ENCODE measurements at places on chromosomes 6 and 20.
A peak's percentile ranks its signal among the peaks of the same experiment; 100 is the strongest.

DNA sequence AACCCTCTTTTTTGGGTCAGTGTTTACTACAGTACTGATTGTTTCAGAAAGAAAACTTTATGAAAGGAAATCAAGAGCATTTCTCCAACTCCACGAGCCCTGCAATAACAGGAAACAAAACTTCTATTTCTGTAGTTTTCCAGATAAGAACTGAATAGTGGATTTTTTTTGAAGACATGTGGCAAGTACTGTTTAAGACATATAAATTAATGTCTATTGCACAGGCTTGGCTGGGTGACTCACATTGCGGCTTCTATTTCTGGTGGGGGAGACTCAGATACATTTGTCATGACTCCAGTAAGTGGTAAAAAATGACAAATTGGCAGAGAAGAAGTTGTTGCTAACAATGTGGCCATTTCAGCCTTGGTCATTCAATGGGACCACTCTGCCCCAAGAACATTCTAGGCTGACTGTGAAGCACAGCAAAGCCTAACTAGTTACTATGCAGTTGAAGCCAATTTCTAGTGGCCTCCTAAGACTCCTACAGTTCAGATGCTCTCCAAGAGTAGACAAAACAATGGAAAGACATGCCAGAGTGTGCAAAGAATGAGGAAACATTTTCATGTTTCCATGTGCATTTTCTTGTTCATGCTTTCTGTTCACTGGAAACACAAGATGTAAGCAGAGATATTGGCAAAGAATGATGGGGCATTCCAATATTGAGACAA, 200.9 kb downstream of the EDN1 start:
- peak; percentile 96 for DNase-seq

DNA sequence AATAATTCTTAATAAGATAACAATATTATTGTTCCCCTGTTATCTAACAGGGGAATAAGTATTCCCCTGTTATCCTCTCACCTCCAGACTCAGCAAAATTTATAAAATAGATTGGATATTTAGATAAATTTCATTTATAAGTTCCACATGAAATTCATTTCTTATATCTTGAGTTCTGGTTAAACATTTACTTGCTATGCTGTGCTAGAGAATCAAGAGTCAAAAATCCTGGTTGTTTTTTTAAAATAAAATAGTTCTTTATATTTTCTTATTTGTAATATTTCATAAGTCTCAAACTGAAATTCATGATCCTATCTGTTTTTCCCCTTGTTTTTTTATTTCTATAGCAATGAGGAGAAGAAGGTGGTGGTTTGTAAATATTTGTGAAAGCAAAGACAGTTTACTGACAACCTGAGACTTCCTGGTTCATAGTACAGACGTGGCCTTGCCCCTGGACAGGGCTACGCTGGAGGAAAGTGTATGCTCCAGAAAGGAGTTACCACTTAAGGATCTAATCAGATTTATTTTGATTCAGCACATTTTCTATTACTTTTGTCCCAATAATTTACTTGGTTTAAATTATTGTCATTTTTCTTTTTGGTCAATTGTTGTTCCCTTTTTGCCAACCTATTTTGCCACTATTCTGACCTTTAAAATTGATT, 37.8 kb upstream of the MARCKS start:
- no peak for DNase-seq

DNA sequence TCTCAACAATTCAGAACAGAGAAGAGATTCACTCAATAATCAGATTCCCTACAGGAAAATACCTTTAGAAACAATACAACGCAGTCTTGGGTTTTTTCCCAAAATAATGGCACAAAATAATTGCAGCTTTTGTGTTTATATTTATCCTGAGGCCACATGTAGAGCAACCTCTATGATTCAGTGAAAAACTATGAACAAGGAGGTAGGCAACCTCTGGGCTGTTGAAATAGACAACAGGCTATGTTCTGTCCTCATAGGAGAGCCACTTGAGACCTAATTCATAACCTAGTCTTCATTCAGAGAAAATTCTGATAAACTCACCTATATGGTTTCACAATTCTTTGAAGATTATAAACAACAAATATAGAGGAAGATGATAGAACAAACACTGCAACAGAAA, 118.3 kb downstream of the KHDC1L start:
- peak; percentile 43 for DNase-seq

GRCh38 chr6:46466570-46466969, 24.7 kb downstream of the RCAN2 start:
- no peak for DNase-seq

GRCh38 chr20:5980720-5981538, 30.5 kb downstream of the MCM8 start:
- DNase-seq: no peak

- no peak for DNase-seq
Observed at GRCh38 chr20:19083136-19083621, 129.3 kb upstream of the SLC24A3 start.

DNA sequence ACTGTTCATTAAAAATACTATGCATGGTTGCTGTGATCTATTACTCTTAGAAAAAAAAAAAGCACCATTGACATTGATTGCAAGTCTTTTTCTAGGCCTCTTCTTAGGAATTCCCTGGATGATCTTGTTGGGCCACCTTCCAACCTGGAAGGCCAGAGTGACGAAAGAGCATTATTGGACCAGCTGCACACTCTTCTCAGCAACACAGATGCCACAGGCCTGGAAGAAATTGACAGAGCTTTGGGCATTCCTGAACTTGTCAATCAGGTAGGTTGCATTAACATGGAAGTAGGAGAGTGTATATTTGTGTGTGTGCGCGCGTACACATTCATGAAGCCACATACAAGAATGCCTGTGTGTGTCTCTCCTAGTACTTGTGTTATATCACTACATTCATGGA, 140.4 kb downstream of the NCOA3 start:
- no peak for DNase-seq

GRCh38 chr6:41581381-41581991, 35.3 kb downstream of the FOXP4 start:
- peak; percentile 95 for DNase-seq

GRCh38 chr6:112310439-112311125, 36.5 kb upstream of the RFPL4B start:
- DNase-seq: no peak

- DNase-seq: no peak
Observed at GRCh38 chr6:167796192-167796981, 30.3 kb upstream of the AFDN start.

DNA sequence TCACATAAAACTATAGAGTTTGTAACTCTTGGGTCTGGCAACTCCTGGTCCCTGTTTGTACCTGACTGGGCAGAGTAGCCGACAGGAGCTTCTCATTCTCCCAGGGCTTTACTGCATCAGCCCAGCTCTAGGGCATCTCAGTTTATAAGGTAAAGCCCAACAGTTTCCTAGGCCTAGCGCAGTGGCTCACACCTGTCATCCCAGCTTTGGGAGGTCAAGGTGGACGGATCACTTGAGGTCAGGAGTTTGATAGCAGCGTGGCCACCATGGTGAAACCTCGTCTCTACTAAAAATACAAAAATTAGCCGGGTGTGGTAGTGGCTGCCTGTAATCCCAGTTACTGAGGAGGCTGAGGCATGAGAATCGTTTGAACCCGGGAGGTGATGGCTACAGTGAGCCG, 47.8 kb downstream of the ATP9A start:
- DNase-seq: no peak

DNA sequence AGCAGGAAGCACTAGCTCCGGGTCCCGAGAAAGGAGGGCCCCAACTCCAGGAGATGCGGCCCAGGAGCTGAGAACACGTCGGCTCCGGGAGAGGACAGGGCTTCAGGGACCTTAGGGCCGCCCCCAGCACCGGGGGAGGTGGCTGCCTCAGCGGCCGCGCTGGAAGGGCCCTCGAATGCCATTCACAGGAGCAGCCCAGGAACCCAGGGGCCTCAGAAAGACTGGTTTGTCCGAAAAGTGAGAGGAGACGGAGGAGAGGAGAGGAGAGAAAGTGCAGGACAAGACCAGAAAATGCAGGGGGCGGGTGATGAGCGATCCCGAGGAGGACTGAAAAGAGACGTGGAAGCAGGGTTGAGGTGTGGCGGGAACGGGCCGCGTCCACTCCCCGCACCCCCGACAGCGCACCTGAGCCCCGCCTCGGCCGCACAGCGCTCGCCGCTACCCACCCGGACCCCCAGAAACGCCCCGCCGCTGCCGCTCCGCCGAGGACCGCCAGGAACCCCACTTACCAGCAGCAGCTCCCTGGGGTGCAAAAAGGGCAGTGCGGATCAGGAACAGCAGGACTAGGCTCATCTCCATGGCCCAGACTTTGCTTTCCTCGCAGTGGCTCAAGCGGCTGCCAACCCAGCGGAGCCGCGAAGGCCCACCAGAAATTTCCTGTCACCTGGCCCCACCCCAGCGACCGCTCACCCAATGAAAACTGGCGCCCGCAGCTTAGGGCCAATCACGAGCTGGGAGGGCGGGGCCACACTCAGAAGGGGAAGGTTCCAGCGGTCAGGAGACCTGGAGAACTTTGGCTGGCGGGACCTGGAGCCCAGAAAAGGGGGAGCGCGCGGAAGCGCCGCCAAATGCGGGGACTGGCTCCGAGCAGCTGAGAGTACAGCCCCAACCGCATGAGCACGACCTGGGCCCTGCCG, 25.4 kb downstream of the HLA-F start:
- DNase-seq: peak; percentile 75

- peak; percentile 82 for DNase-seq
Observed at GRCh38 chr6:43334466-43335095, 26.0 kb upstream of the CRIP3 start.

DNA sequence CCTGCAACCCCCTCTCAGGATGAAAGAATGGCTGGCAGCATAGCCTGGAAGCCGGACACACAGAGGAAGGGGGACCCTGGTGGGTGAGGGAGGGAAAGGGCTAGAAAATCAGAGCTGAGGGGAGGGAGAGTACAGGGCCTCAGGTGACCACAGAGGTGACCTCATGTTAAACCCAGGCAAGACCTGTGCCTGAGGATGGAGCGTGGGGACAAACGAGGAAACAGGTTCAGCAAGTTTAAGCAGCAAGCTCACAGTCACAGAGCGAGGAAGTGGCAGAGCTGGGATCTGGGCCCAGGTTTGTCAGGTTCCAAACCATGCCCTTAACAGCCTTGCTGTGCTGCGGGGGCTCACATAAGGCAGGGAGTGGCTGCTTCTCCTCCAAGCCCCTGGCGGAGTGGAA, 4.0 kb upstream of the BPI start:
- no peak for DNase-seq

- peak; percentile 96 for DNase-seq
Observed at GRCh38 chr6:131755597-131755996, 44.8 kb upstream of the CTAGE9 start.

- DNase-seq: no peak
Observed at GRCh38 chr6:158834675-158835385, 15.7 kb upstream of the EZR start.

DNA sequence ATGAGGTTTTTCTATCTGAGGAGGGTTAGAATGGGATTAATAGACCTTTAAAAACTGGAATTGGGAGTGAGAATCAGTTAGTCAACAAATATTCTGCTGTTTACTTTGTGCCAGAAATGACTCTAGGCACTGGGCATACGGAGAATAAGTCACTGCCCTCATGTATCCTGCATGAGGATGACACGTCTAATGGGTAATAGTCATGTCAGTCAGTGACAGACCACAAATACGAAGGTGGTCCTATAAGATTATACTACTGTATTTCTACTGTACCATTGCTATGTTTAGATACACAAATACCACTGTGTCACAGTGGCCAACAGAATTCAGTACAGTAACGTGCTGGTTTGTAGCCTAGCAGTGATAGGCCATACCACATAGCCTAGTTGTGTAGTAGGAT, 30.7 kb downstream of the ZFAND3 start:
- peak; percentile 18 for DNase-seq

- DNase-seq: no peak
Observed at GRCh38 chr20:60352596-60352995, 394.4 kb downstream of the CDH26 start.

GRCh38 chr20:59600472-59600871, 3.9 kb upstream of the PHACTR3 start:
- DNase-seq: no peak

DNA sequence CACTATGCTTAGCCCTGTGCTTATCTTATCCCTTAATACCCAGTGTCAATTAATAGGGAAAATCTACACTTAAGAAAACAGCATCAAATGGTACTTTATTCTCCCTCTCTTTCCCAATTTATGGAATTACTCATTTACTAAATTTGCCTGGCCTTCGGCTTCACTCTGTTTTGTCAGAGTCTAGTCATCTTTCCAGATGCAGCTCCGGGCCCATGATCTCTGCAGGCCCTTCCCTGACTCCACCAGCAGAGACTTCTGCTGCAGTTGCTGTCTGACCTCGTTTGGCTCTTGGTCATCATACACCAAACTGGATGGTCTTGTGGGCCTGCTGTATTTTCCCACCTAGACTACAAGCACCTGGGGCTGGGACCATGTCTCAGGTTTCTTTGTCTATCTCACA, 27.4 kb downstream of the MRS2 start:
- peak; percentile 53 for DNase-seq

- no peak for DNase-seq
Observed at GRCh38 chr6:15698471-15698870, 35.6 kb upstream of the DTNBP1 start.

DNA sequence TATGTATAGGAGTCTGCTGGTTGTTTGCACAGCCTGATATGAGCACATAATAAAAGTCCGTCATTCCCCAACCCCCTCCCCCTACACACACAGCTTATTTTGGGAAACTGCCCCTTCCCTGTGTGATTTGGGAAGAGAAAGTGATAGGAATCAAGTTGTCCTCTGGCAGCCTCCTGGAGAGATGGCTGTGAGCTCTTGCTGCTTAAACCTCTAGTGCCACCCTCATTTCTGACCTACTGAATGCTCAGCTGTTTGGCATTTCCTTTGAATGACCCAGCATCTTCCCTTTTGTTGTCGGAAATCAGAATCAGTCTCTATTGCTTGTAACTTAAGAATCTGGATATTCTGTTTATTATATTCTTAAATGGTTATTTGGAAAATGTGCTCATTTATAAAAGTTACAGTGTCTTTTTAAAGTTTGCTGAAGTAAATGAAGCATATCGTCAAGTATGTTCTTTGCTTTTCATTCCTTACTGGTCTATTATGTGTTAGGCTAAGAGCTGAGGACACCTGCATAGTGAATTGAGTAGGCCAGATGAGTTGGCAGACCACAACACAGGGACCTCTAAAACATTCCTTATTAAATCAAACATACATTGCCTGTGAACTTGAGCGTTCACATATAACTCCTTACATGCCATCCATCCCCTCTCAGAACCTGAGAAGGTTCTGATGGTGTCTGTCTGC, 5.5 kb downstream of the RWDD2A start:
- peak; percentile 86 for DNase-seq

DNA sequence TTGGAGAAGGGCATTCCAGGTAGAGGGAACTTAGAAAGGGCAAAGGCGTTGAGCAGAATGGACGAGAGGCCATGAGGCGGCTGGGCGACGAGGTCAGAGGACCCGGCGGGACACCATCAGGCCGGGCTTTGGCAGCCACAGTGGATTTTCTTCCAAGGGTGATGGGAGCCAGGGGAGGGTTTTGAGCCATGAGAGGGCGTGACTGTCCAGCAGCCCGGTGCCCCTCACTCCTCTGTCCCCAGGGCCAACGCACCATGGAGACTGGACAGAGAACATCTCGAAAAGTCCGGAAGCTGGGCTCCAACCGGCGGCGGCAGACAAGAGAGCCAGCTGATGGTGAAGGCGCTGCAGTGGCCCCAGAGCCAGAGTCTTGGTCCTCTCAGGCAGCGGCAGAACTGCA, 6.4 kb downstream of the RAB44 start:
- no peak for DNase-seq

- DNase-seq: no peak
Observed at GRCh38 chr20:48834278-48834677, 6.5 kb upstream of the PREX1 start.

Measured in ELR (cell line).